ENCODE measurements at places on chromosomes 11 and 22. TPM values are rescaled to one million over a fixed set of nuclear protein-coding genes. Genes with fewer than 3 reads are reported as not detected.

DNA sequence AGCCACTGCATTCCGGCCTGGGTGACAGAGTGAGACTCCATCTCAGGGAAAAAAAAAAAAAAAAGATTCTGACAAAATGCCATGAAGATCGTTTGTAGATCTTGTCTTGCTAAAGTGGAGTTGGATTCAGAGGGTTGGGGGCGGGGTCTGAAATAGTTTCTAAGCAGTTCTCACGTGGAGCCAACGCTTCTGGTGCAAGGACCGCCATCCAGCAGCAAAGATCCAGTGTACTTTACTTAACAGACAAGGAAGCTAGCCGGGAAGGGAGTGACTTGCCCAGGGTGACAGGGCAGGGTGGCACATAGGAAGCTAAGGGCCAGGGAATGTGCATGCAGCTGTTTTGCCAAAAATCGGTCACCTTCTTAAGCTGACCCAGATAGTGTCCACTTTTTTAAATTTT is 27.4 kb downstream of the APOL1 start:
- H3K4me1 ChIP-seq, result peaks cover 17% of the 10 kb centered on the region
- peaks cover 55% of the 10 kb centered on the region for H3K36me3 ChIP-seq
- no peaks in the 10 kb centered on the region for H3K27me3 ChIP-seq

GRCh38 chr11:129643031-129643721 is 172.5 kb upstream of the TMEM45B start:
- no peaks in the 10 kb centered on the region for H3K36me3 ChIP-seq
- peaks cover 2% of the 10 kb centered on the region for H3K27me3 ChIP-seq
- H3K4me3 ChIP-seq, result no peak overlapping the region
- no peak overlapping the region for H3K27ac ChIP-seq
- DNase-seq, result no peak

- H3K27me3 ChIP-seq, result no peaks in the 10 kb centered on the region
- no peak overlapping the region for H3K27ac ChIP-seq
- DNase-seq, result no peak
- peaks cover 5% of the 10 kb centered on the region for H3K4me1 ChIP-seq
- no peaks in the 10 kb centered on the region for H3K36me3 ChIP-seq
- H3K4me3 ChIP-seq, result no peak overlapping the region
Observed at GRCh38 chr11:103681855-103682254, 354.6 kb upstream of the DDI1 start.

DNA sequence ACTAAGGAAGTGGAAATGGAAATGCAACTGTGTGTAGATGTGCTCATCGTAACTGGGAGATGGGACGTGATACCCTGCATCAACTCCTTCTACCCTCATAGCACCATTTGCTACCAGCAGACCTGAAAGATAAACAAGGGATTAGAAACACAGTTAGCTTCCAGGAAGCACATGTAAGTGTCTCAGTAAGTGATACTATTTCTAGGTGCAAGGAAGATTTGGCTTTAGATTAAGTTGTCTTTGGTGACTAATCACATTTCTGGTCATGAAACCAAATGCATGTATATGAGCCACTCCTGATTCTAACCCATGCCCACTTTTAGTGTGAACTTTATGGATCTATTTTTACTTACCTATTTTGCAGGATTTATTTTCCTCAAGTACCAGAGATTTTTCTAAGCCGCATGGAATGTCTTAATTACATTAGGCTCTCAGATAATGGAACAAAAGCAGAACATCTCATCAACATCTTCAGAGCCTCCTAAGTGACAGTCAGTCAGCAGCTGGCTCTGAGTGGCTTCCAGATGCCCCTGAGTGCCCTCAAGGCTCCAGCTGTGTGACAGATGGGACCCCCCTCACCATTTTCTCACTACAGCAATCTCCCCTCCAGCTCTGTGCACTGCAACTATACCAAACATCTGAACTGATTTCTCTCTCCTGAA is 21.2 kb downstream of the SLC5A12 start:
- H3K4me1 ChIP-seq, result no peaks in the 10 kb centered on the region
- H3K36me3 ChIP-seq, result no peaks in the 10 kb centered on the region
- DNase-seq, result no peak
- no peaks in the 10 kb centered on the region for H3K27me3 ChIP-seq
- H3K4me3 ChIP-seq, result no peak overlapping the region

DNA sequence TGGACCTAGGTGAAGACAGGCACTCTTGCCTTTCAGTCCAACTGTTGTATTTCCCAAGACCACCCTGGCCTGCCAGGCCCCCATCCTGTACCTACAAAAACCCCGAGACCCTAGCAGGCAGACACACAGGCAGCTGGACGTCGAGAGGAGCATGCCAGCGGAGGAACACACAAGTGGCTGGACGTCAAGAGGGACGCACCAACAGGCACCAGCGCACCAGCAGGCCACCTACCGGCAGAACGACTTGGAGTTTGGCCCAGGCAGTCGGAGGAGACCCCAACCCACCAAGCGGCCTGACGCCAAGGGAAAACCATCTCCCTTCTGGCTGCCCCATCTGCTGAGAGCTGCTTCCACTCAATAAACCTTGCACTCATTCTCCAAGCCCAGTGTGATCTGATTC is 1883.4 kb upstream of the RAG2 start:
- no peak for DNase-seq
- H3K4me1 ChIP-seq, result no peaks in the 10 kb centered on the region
- H3K27ac ChIP-seq, result no peak overlapping the region
- H3K27me3 ChIP-seq, result no peaks in the 10 kb centered on the region

The DERL3 gene
- 15.4 TPM for total RNA-seq

- no peaks in the 10 kb centered on the region for H3K27me3 ChIP-seq
- no peak overlapping the region for H3K4me3 ChIP-seq
- H3K27ac ChIP-seq, result no peak overlapping the region
- peaks cover 20% of the 10 kb centered on the region for H3K4me1 ChIP-seq
Observed at GRCh38 chr11:77729063-77729462, 91.5 kb downstream of the RSF1 start.

DNA sequence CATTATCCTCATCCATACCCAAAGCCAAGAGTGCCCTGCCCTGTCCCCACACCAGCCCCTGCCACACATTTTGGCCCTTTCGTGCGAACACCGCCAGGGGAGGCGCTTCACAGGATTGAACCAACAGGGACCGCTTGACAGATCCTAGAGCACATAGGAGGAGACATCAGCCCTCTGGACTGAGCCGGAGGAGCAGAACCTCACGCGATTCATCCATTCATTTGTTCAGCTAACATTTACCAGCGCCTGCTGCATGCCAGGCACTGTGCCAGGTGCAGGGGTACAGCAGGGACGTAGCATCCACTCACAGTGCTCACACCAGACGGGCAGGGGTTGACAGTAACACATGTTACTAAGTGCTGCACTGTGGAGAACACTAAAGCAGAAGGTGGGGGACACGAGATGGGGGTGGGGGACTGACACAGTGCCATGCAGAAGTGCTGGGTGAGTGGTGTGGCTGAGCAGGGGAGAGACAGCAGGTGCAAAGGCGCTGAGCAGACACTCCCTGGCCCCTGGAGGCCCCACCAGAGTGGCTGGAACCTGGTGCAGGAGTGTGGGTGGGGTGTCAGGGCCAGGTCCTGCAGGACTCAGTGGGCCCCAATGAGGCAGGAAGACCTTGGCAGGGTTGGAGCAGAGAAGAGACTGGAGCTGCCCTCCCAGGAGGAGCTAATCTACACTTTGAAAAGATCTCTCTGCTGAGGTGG is 3.4 kb downstream of the GNAZ start:
- H3K27ac ChIP-seq, result no peak overlapping the region
- H3K4me3 ChIP-seq, result no peak overlapping the region
- DNase-seq, result no peak
- H3K4me1 ChIP-seq, result peaks cover 21% of the 10 kb centered on the region
- H3K36me3 ChIP-seq, result no peaks in the 10 kb centered on the region

DNA sequence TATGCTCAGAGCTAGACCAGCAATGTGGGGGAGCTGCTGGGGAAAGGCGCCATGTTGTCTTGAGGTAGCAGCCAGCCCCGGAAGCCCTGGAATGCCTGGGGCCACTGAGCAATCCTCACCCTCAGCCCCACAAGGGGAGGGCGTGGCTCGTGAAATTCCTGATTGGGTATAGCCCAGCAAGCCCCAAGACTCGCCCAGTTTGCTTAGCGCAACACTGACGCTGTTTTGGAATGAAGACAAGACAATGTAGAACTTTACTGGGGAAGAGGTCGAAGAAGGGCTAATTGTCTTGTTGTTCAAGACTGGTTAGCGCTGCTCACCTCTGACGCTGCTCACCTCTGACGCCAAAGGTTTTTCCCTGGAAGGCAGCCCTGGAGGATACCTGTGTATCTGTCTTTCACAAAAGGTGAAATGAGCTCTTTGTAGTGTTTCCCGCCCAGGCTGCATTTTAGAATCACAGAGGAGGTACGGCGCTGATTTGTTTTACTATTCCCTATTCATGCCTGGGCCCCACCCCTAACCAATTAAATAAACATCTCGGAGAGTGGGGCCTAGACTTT is 47.6 kb downstream of the ST3GAL4 start:
- H3K27ac ChIP-seq, result no peak overlapping the region
- H3K4me3 ChIP-seq, result no peak overlapping the region
- H3K27me3 ChIP-seq, result peaks cover 3% of the 10 kb centered on the region
- no peaks in the 10 kb centered on the region for H3K36me3 ChIP-seq

The MS4A15 gene
- total RNA-seq, result not detected

DNA sequence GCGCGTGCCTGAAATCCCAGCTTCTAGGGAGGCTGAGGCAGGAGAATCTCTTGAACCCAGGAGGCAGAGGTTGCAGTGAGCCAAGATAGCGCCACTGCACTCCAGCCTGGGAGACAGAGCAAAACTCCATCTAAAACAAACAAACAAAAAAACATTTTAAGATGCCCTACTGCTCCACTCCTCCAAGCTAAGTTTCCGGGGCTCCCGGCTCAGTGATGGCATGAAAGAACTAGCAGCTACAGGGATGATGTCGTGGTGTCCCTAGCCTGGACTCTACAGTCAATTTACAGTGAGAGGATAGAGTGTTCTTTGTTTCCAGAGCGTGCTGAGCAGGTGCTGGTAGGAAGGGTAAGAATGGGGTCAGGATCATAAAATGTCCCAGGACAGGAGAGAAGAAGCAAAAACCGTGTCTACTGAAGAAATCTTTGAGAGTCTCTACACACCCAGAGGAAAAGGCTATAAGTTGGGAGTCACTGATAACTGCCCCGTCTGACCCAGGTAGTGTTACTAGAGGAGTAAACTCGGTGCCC is 1.2 kb upstream of the ZBTB3 start:
- no peaks in the 10 kb centered on the region for H3K27me3 ChIP-seq
- H3K27ac ChIP-seq, result peak overlapping the region; percentile 4
- peaks cover 19% of the 10 kb centered on the region for H3K4me1 ChIP-seq
- peaks cover 18% of the 10 kb centered on the region for H3K36me3 ChIP-seq
- H3K4me3 ChIP-seq, result peak overlapping the region; percentile 51

The SEC14L6 gene
- not detected for total RNA-seq

- peak overlapping the region; percentile 76 for H3K4me3 ChIP-seq
- H3K4me1 ChIP-seq, result peaks cover 12% of the 10 kb centered on the region
- no peaks in the 10 kb centered on the region for H3K36me3 ChIP-seq
- peaks cover 53% of the 10 kb centered on the region for H3K27me3 ChIP-seq
- H3K27ac ChIP-seq, result no peak overlapping the region
Observed at GRCh38 chr11:8017894-8018483, 30.9 kb downstream of the EIF3F start.

DNA sequence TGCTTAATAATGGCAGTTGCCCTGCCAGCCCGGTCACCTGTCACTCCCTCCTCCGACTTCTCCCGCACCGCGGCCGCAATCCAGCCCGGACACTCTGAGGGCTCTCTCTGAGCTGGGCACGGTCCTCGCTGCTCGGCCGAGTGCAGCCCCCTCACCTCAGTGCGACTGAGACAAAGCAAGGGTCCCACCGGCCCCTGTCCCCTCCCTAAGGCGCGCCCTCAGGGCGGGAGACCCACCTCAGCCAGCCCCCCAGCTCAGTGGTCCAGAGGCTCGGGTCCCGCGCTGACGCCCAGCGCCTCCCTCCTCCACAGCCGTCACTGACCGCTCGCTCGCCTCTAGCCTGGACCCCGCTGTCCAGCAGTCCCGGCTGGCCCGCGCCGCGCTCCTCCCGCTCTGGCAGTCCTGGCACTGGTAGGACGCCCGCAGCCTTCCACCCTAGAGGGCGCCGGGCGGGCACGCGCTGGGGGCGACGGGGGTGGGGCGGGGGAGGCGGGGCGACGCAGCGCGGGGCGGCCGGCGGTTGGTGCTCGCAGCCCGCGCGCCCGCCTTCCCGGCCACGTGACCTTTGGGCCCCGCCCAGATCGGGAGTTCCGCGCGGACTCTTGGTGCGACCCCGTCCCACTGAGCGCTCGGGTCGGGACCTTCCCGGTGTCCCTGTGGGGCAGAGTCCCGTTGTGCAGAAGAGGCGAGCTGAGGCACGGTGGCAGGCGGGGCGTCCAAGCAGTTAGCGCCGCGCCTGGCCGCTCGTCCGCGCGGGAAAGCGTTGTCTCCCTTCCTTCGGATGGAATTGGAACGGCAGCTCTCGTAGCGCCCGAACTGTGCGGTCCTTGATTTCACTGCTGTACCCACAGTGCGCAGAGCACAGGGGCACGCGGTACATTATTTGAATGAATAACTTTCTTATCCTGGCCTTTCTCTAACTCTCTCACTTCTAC is 7.8 kb upstream of the L3MBTL2 start:
- H3K27ac ChIP-seq, result no peak overlapping the region
- DNase-seq, result peak; percentile 89
- H3K4me3 ChIP-seq, result peak overlapping the region; percentile 89
- H3K4me1 ChIP-seq, result peaks cover 8% of the 10 kb centered on the region
- H3K27me3 ChIP-seq, result peaks cover 4% of the 10 kb centered on the region
- no peaks in the 10 kb centered on the region for H3K36me3 ChIP-seq

GRCh38 chr22:32735526-32735925 is 66.0 kb upstream of the TIMP3 start:
- no peak overlapping the region for H3K27ac ChIP-seq
- no peak for DNase-seq
- H3K4me3 ChIP-seq, result no peak overlapping the region
- peaks cover 3% of the 10 kb centered on the region for H3K27me3 ChIP-seq
- H3K4me1 ChIP-seq, result no peaks in the 10 kb centered on the region
- H3K36me3 ChIP-seq, result no peaks in the 10 kb centered on the region

GRCh38 chr11:32479291-32479690 is 44.0 kb upstream of the WT1 start:
- H3K4me3 ChIP-seq, result no peak overlapping the region
- no peaks in the 10 kb centered on the region for H3K4me1 ChIP-seq
- no peak overlapping the region for H3K27ac ChIP-seq
- no peaks in the 10 kb centered on the region for H3K27me3 ChIP-seq
- DNase-seq, result no peak

The NCF4 gene
- total RNA-seq, result 120 TPM

The GAB4 gene
- 0.29 TPM for total RNA-seq

The TEX54 gene
- not detected for total RNA-seq

- H3K36me3 ChIP-seq, result no peaks in the 10 kb centered on the region
- H3K4me1 ChIP-seq, result peaks cover 8% of the 10 kb centered on the region
- DNase-seq, result no peak
- H3K4me3 ChIP-seq, result no peak overlapping the region
- H3K27ac ChIP-seq, result no peak overlapping the region
Observed at GRCh38 chr22:38338772-38339379, 21.6 kb upstream of the CSNK1E start.

GRCh38 chr11:78371221-78371891 is 46.3 kb downstream of the GAB2 start:
- H3K4me3 ChIP-seq, result no peak overlapping the region
- no peak for DNase-seq
- H3K27ac ChIP-seq, result no peak overlapping the region
- peaks cover 26% of the 10 kb centered on the region for H3K4me1 ChIP-seq
- H3K36me3 ChIP-seq, result no peaks in the 10 kb centered on the region
- no peaks in the 10 kb centered on the region for H3K27me3 ChIP-seq

Data from activated B cell treated with CpG ODN at 0.5 μM for 24 hours (primary cell).